ENCODE measurements at places on chromosomes 16 and 17.

DNA sequence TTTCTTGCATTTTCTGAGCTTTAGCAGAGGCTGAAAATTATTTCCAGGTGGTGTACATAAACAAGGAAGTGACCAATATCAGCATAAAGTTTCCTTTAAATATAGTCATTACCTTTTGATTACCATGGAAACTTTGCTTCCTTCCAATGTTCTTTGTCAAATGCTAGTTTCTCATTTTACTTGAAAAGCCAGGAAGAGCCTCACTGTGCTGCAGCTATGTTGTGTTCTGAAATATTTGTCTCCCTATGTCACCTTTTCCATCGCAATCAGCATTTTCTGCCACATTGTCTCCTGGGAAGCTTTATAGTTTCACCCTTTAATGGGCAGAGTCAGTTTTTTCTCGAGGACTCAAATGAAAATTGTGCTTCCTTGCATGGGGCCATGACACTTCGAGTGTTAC is 496.0 kb downstream of the CDH8 start:
- no peak for DNase-seq

GRCh38 chr16:74893541-74893940 is 91.4 kb downstream of the WDR59 start:
- DNase-seq: no peak

- DNase-seq: no peak
Observed at GRCh38 chr16:3182608-3183444, 5.2 kb upstream of the OR1F1 start.

DNA sequence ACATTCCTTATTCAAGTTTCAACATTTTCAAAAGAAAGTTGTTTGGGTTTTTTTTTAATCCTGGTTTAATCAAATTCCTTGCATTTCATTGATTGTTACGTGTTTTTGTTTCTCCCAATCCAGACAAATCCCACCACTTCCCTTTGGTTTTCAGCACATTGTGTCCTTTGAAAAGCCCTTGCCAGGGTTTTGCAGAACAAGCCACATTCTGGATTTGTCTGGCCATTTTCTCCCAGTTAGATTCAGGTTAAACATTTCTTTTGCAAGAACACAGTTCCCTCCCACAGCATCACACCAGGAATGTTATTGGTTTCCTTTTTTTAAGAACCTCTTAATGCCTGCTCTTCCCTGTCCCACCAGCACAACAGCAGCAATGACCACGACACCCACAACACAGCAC is 278.0 kb upstream of the SALL1 start:
- no peak for DNase-seq

DNA sequence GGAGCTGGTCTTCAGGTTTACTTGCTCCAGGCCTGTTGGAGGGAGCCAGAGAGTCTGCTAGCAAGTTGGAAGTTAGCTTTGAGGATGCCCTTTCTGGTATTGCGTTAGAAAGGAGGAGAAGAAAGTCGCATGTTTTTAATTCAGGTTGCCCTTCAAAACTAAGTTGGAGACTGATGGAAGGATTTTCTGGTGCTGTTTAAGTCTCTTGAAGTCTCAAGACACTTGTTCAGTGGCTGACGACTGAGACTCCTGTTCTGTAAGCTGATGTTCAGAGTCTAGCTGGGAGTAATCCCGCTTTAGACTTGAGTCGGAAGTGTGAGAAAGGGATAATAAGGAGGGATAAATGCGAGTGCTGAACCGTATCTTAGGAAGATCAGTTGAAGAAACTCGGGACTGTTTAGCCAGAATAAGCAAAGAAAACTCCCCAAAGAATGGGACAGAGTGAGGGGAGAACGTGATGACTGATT is 740 bp downstream of the AATF start:
- DNase-seq: no peak

- DNase-seq: no peak
Observed at GRCh38 chr17:19987897-19988296, 10.3 kb upstream of the AKAP10 start.

DNA sequence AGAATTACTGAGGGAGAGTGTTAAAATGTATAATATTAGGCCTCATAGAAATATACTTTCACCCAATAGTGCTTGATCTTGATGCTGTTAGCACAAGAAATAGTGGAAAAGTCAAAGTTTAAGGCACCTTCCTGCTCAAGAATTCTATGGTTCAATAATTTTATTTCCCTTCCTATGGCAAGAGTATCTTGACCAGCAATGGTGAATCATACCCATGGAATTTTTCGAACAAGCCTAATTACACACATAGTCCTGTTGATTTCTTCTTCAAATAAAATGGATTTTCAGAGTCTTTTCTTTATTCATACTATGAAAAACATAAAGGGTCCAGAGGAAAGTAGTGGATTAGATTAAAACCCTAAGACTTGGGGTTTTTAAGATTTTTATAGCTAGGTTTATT is 810.6 kb downstream of the CDH11 start:
- DNase-seq: no peak

GRCh38 chr17:71398800-71399219 is 722.0 kb upstream of the SOX9 start:
- no peak for DNase-seq

GRCh38 chr16:4347765-4348509 is 3.2 kb downstream of the PAM16 start:
- no peak for DNase-seq

- DNase-seq: no peak
Observed at GRCh38 chr16:4209666-4210065, 32.2 kb downstream of the SRL start.

GRCh38 chr17:60060474-60060873 is 18.2 kb downstream of the HEATR6 start:
- no peak for DNase-seq

DNA sequence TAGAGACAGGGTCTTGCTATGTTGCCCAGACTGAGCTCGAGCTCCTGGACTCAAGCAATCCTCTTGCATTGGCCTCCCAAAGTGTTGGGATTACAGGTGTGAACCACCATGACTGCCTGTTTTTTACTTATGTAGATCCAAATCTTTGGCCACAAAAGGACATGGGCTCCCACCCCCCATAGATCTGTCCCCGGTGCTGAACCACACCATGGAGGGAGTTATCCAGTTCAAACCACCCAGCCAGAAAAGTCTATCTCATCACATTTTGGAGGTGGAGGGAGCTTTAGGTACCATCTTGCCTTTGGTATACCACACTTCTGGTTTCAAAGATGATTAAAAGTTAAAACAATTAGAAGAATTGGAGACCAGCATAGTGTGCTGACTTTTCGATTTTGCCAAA is 26.2 kb downstream of the SHISA9 start:
- no peak for DNase-seq

- no peak for DNase-seq
Observed at GRCh38 chr16:17299790-17300189, 171.0 kb downstream of the XYLT1 start.

DNA sequence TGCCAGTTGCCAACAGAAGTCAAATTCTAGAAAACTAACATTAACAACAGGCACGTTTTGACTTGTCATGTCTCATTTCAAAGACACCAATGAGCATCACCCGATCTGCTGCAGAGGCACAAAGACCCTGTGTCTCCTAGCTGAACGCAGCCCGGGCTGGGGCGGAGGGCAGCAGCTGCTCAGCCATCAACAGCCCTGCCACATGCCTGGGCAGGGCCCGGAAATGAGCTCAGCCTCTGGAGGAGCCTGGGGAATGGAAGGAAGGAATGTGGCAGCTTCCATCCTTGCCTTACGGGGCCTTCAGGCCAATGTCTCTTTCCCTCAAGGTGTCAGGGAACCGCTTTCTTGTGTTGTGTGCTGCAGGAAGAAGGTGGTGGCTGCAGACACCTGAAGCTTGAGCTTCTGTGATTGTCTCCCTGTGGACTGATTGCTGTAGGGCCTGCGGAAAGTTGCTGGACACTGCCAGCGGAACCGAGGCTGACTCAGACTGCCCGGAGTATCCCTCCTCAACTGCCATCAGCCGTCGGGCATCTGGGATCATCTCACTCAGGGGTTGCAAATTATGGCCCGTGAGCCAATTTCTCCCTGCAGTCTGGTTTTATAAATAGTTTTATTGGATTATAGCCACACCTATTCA is 7.3 kb downstream of the CDH13 start:
- DNase-seq: no peak

GRCh38 chr17:61720016-61720795 is 129.2 kb upstream of the NACA2 start:
- no peak for DNase-seq

DNA sequence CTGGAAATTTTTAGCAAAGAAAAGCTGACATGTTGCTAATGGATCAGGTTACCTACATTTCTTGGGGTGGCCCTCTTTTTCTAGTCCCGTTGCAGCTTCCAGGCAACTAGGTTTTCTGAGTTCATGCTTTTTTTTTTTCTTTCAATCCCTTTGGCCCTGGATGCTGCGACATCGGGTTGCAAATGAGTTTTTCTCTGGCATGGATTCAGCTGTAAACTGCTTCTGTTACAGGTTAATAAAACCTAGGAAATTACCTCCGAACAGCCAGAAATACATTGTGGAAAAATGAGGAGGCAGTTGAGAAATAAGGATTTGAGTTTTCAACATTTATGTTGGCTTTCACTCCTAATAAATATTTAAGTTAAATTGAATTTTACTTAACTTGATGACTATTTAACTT is 149.8 kb upstream of the MAF start:
- DNase-seq: no peak

DNA sequence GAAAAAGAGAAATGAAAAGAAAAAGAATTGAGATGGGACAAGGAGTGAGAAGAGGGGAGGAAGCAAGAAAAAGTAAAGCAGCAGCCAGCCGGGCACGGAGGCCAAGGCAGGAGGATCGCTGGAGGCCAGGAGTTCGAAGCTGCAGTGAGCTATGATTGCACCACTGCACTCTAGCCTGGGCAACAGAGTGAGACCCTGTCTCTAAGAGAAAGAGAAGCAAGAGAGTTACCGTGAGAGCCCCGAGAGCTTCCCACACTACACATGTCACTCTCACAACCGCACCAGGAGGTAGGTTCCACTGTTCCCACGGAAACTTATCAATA is 18.8 kb upstream of the LITAF start:
- DNase-seq: no peak

DNA sequence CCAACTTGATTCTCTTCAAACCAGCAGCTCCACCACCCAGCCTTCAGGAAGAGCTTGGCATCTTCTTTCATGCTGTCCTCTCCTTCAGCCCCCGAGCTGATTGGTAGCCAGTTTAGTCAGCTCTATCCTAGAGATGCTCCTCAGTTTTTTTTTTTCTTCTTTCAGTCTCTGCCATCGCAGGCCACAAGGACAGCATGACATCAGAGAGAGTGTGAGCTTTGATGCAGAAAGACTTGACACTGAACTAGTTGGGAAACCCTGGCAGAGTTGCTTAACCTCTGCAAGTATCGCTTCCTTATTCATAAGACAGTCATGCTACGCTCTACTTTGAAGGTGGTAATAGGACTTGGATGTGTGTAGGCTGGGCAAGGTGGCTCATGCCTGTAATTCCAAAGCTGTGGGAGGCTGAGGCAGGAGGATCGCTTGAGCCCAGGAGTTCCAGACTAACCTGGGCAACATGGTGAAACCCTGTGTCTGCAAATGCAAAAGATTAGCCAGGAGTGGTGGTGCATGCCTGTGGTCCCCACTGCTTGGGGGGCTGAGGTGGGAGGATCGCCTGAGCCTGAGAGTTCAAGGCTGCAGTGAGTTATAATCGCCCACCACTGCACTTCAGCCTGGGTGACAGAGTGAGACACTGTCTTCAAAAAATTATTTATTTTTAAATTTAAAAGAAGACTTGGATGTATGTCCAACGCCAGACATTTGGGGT is 2.6 kb downstream of the CD300LB start:
- DNase-seq: no peak

DNA sequence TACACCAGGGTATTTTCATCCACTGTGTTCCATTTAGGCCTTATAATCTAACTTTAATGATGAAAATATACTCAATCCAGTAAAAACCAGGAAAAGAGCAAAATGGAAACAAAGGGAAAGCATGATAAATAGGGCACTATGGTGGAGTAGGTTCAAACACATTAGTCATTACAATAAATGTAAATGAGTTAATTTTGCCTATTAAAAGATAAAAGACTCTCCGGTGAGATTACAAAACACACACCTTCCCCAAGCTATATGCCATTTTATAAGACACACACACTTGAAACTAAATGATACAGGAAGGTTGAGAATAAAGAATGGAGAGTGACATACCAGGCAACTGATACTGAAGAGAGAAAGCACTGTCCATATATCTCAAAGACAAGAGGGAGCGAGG is 10.0 kb downstream of the PPL start:
- no peak for DNase-seq

GRCh38 chr17:59361386-59361785 is 29.9 kb downstream of the YPEL2 start:
- DNase-seq: no peak

GRCh38 chr16:69847643-69848042 is 85.5 kb downstream of the WWP2 start:
- DNase-seq: no peak

- DNase-seq: no peak
Observed at GRCh38 chr17:76382351-76382802, 2.0 kb upstream of the SPHK1 start.

- no peak for DNase-seq
Observed at GRCh38 chr17:79057737-79058385, 16.8 kb upstream of the ENGASE start.

DNA sequence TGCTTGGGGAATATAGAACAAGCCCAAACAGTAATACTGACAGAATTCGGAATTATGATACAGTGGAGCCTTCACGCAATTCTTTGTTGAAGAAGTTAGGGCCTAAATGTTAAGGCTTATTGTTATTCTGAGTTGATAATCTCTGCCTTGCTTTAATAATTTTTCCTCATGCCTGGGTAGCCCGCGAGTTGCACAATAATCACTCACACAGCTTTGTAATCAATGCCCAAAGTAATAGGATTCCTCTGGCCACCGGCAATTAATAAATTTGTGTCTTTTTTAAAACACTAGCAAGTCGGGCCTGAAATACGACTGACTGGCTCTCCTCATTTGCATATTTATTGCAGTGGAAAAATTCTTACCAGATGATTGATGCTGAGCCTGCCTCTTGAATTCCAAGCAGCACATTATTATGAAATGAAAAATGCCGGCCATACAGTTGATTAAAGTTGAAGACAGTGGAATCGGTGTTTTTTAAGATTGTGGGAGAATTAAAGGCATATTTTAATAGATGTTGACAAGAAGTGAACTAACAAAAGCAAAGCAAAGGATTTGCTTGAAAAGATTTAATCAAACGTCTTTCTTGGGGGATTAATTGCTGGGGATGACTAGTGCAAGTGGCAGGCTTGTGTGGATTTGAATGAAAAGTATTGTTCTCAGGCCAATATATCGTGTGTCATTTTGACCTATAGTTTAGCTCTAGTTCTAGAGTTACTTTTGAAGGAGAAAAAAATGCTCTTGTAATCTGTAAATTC is 30.2 kb downstream of the AATF start:
- no peak for DNase-seq

- DNase-seq: no peak
Observed at GRCh38 chr17:10025224-10025623, 120.2 kb upstream of the RCVRN start.

Measured in NCI-H1092 (cell line).